Stimulated activated CD4-positive, alpha-beta T cell treated with anti-CD3 and anti-CD28 coated beads, Interleukin-15, amount 100 ng/mL, for 48 hours (primary cell): ENCODE measurements at places on chromosomes 11 and 22.

GRCh38 chr11:64856382-64857227, 12.2 kb upstream of the CDC42BPG start:
- peak; percentile 55 for DNase-seq

DNA sequence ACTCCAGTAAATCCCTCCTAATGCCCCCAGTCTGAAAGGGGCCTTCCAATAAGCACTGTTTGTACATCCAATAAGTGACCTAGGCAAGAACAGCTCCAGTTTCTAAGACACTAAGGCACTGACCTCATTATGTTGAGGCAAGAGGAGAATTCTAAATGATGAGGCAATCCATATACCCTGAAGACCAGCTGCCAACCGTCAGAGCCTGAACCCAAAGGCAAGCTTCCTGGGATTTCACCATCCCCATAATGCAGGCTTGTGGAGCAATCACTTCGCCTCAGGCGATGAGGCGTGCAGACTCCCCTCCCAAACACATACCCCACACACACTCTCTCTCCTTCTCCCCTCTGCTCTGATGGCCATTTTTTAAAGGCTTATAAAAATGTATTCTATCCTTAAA, 49.5 kb downstream of the LGR4 start:
- no peak for DNase-seq

DNA sequence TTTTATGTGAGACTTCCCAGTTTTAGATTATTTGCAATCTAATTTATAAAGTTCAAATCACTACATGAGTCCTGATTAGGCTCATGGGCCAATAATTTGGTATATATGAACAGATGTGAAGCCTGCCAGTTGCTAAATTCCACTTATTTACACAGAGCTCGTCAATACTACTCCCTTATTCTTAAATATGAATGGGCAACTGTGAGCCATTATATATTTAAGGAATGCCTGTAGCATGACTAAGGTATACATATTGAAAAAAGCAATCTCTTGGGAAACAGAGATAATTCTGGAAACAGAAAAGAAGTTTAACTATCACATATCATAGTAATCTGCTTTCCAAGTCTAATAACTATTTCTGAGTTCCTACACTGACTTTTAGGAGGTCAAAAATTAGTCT, 27.0 kb downstream of the RBMXL2 start:
- DNase-seq, result no peak

DNA sequence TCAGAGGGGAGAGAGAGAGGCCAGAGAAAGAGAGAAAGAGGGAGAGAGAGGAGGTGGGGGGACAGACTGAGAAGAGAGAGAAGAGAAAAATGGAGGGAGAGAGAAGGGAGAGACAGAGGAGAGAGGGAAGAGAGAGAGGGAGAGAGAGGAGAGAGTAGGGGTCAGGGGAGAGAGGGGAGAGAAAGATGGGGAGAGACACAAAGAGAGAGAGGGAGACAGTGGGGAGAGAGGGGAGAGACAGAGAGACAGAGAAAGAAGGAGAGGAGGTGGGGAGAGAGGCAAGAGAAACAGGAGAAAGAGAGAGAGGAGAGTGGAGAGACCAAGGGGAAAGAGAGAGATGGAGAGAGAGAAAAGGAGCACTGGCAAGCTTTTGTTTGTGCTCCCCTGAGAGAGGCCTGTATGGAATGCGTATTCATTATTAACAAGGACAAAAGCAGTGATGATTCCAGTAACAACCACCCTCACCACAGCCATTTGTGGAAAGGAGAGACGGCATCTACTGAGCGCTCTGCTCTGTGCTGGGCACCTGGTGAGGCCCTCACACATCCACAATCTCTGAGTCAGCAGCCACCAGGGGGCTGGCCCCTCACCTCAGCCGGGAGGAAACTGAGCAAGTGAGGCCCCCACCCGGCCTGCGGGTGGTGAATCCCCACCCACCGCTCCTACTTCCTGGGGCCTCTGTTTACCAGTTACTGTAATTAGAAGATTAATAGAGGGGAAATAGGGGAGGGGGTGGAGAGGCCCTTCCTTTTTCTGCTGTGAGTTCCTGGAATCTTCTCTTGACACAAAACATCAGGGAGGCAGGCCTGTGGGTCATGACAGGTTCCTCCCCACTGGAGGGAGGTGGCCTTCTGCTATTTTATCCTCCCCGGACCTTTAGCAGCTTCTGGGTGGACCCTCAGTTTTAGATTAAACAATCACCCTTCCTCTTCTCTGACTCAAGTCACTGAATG, 14.6 kb upstream of the MIAT start:
- DNase-seq, result peak; percentile 80

DNA sequence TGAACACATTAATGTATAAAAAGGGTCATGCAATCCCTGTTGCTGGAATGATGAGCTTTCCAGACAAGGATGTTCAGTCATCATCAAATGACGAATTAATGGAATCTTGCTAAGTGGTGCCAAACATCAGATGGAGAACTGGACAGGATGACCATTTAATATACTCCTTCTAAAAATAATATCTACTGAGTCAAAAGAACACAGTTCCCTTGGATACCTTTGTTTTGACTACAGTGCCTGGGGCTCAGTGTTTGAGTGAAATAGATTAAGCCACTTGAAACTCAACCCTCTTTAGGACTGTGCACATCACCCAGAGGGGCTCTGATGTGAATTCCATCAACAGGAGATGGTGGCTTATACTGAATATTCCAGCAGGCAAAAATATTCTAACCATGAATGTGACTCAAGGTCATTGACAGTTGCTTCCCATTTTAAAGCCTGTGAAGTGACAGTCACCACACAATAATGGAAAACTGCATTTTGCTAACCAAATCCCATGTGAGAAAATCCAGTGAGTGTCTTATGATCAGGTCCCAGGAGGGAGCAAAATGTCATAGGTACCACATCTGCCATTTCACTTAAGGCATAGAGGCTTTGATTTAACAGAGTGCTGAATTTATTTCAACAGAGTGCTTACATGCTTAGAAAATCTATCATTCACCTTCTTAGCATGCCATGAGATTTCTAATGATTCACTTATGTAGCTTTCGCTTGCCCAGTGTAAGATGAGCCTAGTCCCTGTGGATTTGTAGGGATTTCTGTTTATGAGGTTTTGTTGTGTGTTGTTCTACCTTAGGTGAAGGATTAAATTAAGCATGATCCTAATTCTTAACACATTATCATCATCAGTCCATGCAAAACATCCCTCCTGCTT, 41.3 kb upstream of the SLN start:
- DNase-seq, result no peak
